Natural killer cell (primary cell): ENCODE measurements at places on chromosomes 6 and 20. TPM values are rescaled to one million over a fixed set of nuclear protein-coding genes. Genes with fewer than 3 reads are reported as not detected.

DNA sequence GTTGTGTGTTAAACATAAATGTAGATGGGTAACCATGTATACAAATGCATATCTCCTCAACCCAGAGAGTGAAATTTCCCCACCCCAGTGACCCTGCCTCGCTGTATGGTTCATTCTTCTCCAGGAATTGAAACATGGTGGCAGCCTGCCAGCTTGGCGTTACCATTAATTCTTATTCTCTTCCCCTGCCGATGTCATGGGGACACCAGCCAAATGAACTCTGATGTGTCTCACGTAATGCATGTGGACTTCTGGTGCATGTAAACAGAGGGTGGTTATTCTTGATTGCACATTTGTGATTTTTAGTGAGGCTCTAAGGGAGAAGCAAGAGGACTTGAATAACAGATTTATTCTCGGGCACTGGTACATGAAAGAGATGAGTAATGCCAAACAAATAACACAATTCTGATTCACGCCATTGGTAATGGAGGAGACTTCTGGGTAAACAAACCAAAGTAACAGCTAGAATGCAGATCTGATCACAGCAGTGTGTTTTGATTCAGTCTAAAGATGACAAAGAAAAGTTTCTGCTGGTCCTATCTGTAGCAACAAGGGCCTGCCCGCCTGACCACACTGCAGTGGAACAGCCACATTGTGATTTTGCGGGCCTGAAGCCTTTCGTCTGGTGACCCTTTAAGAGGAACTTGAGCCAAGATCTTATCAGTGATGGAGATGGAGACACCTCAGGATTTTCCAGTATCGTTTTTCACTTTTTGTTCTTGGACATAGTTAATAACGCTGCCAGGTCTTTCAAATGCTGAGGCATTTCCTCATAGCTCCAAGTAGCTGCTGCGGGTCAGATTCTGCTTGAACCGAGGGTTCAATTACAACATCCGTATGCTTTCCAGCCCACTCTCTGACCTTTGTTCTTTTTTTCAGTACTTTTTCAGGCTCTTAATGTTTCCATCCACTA, 171.8 kb upstream of the AKAP12 start:
- no peak for DNase-seq

DNA sequence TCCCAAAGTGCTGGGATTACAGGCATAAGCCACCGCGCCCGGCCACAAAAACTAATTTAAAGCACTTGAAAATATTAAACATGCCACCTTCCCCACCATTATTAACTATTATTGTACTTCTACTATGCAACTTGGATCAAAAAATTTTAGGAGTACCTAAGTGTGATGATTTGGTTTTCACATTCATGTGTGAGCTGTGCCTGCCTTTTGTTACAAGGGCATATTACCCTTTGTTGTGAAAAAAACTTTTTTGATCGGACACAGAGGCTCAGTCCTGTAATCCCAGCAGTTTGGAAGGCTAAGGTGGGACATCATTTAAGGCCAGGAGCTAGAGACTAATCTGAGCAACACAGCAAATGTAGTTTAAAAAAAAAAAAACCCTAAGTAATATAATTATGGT, 17.1 kb downstream of the ROMO1 start:
- no peak for DNase-seq

The CD24 gene
- total RNA-seq, result 1.4 TPM

The RIPPLY2 gene
- total RNA-seq, result not detected

DNA sequence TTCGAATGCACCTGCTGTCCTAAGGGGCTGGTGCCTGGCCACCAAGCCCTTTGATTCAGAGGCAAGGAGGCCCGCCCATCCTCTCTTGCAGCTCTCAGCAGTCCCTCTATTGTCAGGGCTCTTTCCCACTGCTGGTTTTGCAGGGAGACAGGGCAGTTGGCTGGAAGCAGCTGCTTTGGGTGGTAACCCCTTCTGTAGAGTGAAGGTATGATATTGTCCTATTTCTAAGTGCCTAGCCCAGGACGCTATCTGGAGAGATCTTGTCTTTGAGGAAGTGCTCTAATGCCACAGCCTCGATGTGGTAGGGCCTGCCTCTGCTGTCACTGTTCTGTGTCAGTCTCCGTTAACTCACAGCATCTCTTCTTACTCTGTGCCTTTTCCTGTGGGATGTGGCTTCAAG, 5.6 kb downstream of the PLCG1 start:
- DNase-seq, result peak; percentile 73

DNA sequence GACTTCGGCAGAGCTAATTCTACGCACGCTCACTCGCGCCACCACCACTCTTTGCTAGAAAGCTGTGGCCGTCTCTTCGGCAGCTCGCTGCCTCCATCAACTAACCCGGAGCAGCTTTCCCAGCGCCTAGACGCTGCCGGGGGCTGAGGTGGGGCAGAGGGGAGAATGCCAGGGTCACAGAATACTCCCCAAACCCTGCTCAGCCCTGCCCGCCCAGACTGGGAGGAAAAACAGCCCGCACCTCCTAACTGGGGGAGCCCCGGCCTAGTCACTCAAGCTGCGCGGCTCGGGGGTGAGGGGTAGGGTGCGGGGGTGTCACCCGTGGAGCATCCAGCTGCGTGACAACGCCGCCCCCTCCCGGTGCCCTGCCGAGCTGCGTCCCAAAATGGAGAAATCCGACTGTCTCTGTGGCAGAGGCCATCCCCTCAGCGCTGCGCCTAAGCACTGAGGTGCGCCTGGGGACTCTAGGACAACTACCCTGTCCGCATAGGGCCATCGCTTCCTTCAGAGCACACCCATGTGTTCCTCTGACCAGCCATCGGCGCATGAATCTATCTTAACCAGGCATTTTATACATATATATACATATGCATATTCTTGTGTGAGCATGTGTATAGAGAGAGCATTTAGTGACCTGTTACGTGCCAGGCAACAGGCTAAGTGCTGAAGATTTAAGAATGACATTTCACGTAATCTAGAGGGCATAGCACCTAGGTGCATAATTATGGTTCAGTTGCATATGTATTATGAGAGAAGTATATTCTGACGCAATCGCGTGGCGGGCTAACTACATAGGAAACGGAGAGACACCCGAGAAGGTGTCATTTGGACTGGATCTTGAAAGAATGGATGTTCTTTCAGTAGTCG, 1.5 kb upstream of the TENT5A start:
- DNase-seq, result peak; percentile 89

- no peak for DNase-seq
Measured at GRCh38 chr20:78338-78737, 9.1 kb upstream of the DEFB125 start.

The OR2B3 gene
- not detected for total RNA-seq

The IFT52 gene
- 22.4 TPM for total RNA-seq
